ENCODE measurements at places on chromosomes 1 and 21.

GRCh38 chr1:59393211-59394180 is 96.6 kb downstream of the FGGY start:
- peak; percentile 58 for DNase-seq

DNA sequence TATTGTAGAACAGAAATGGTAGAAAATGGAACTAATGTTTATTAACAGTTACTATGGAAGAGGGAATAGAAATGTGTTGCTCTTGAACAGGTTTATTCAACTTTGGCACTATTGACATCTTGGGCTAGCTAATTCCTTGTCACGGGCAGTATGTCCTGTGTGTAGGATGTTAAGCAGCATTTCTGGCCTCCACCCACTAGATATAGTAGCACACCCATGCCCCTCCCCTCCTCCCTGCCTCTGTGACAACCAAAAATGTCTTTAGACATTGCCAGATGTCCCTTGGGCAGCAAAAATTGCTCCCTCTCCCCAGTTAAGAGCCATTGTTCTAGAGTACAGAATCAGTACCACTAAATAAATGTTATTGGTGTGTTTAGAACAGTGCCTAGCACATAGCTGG is 91.4 kb upstream of the TPTE start:
- DNase-seq: no peak

DNA sequence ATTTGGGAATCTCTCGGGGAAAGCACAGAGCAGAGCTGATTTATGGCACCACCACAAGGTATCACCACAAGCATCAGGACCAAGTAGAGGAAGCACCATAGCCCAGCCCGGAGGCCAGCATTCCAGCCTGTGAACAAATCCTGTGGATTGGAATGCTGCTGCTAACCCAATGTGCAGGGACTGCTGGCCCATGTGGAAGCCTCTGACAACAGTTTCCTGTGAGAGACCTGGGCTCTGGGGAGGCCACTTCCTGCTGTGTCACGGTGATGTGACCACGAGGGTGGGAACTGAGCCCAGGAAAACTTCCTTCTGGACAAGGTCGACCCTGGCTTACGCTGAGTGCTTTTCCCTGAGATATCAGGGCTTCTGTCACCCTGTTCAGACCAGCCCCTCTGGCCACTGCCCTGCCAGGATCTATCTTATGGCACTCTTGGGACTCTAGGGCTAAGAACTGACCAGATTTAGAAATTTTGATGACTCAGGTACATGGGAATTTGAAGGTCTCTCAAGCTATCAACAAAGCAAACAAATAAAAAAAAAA is 88.3 kb upstream of the NGF start:
- DNase-seq: no peak

- no peak for DNase-seq
Measured at GRCh38 chr1:31099293-31100032, 33.9 kb upstream of the PUM1 start.

DNA sequence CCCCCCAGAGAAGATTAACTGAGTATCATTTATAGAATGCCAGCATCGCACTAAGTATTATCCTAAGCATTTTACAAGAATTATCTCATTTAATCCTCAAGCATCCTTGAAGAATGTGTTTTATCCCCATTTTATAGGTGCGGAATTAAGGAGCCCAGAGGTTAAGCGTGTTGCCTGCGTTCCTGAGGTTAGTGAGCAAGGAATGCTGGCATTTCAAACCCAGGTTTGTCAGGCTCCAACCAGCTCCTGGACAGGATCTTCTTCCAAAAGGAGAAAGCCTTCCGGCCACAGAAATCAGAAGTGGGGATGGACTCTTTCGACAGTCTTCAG is 82.3 kb downstream of the SSBP3 start:
- DNase-seq: no peak

- DNase-seq: no peak
Measured at GRCh38 chr1:13823936-13824335, 123.9 kb downstream of the PRDM2 start.

- DNase-seq: no peak
Measured at GRCh38 chr1:15249081-15249480, 2.1 kb downstream of the FHAD1 start.

GRCh38 chr1:193090865-193091264 is 14.3 kb downstream of the GLRX2 start:
- DNase-seq: no peak

GRCh38 chr21:41926117-41926806 is 27.6 kb downstream of the C2CD2 start:
- DNase-seq: no peak

DNA sequence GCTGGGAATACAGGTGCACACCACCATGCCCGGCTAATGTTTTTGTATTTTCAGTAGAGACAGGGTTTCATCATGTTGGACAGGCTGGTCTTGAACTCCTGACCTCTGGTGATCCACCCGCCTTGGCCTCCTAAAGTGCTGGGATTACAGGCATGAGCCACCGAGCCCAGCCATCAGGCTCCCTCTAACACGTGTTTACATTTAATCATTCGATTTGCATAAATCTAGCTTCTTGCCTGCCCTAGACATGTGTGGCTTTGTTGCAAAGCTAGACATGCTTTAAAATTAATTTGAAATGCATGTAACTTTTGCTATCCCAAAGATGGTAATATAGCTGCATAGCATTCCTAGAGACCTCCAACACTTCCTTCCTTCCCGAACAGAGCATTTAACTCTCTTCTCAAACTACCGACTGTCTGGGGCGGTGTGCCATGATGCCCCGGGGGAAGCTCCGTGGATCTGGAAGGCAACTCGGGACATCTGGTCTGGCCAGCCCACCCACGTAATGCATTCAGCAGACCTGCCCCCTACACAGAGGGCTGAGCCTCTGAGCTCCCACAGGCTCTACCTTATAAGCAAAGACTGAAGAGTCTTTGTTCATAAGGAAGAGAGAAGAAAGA is 34.6 kb upstream of the NID1 start:
- no peak for DNase-seq

GRCh38 chr1:230794431-230794830 is 47.2 kb downstream of the CAPN9 start:
- DNase-seq: no peak

DNA sequence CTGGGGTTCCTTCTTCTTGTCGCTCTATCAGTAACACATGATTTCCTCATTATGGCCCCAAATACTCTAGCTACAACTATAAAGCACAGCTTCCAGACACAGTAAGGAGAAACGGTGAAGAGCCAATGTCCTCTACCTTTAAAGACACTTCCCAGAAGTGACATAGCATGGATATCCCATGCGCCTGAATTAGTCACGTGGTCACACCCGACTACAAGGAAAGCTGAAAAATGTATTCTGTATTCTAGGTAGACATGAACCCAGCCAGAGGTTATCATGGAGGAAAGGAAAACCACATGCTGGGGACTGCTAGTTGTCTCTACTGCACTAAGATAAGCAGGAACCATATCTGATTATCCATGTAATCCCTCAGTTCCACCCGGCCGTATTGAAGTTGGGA is 244.3 kb downstream of the LMX1A start:
- DNase-seq: no peak

GRCh38 chr1:203703586-203703985 is 61.4 kb upstream of the LAX1 start:
- no peak for DNase-seq

- no peak for DNase-seq
Measured at GRCh38 chr1:54397980-54398379, 8.2 kb downstream of the SSBP3 start.

GRCh38 chr1:98217601-98218000 is 296.8 kb upstream of the DPYD start:
- DNase-seq: no peak

DNA sequence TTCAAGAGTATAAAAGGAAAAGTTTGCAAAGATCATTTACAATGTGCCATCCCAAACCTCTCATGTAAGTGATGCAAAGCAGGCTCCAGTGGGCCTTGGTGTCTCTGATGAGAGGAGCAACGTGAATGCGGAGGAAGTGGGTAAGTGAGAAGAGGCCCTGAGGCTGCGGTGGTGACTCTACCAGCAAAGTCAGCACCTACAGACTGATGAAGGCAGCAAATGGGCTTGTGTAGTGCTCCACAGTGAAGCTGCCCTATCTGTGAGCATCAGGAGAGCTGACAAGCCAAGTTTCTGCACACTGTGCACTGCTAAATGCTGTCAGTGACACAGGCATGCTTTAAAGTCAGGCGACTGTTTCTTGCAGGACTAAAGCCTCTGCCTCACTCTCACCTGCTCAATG is 15.6 kb upstream of the RAP1A start:
- DNase-seq: no peak

GRCh38 chr1:245370905-245371581 is 216.3 kb downstream of the KIF26B start:
- no peak for DNase-seq

DNA sequence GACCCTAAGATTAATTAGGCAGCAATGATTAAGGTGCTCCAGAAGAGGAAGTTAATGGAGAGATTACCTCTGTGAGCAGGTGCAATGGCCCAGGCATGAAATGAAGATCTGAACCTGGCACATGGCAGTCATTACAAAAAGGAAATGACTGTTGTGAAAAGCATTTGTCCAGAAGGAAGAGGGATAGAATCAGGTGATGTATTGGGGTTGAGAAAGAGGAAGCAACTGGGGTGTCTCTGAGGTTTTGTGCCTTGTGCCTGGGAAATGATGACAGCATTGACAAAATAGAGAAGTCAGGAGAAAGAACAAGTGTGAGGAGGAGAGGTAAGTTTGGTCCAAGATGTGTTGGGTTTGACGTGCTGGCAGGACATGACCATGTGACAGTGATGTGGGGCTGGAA is 5.6 kb downstream of the CRCT1 start:
- DNase-seq: no peak

GRCh38 chr1:40316595-40317393 is at the start of gene COL9A2:
TSS of gene COL9A2 (minus strand) at chr1:40317286. CDS start at chr1:40317197, 89 bp downstream.
- DNase-seq: peak; percentile 41

GRCh38 chr1:8047686-8048445 is 21.8 kb upstream of the ERRFI1 start:
- no peak for DNase-seq

DNA sequence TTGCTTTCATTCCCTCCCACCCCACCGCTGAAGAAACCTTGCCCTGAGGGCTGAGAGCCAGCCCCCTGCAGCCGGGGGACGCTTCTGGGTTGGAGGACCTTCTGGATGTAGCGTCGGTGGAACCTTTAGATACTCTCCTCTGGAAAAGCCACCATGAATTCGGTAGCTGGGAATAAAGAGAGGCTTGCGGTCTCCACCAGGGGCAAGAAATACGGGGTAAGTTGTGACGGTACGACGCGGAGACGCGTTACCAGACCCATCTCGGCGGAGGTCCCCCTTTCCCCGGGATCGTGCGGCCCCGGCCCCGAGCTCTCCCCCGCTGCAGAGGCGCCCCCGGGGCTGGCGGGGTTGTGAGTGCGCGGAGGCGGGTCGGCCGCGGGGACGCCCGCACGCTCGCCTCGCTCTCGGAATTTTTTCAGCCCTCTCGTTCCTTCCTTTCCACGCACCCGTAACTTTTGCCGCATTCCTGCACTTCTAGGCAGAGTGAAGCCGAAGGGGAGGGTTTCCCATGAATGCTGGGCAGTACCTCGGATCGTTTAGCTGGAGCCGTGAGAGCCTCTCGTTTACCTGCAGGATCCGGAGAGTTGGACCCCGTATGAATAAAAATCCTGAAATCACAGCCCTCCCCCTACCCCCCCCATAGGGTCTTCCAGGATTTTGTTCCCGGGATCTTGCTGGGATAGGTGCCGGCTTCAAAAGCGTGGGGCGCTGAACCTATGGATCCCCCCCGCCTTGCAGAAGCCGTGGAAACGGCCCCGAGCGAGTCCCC is 671 bp downstream of the KIF26B start:
- DNase-seq: peak; percentile 59

DNA sequence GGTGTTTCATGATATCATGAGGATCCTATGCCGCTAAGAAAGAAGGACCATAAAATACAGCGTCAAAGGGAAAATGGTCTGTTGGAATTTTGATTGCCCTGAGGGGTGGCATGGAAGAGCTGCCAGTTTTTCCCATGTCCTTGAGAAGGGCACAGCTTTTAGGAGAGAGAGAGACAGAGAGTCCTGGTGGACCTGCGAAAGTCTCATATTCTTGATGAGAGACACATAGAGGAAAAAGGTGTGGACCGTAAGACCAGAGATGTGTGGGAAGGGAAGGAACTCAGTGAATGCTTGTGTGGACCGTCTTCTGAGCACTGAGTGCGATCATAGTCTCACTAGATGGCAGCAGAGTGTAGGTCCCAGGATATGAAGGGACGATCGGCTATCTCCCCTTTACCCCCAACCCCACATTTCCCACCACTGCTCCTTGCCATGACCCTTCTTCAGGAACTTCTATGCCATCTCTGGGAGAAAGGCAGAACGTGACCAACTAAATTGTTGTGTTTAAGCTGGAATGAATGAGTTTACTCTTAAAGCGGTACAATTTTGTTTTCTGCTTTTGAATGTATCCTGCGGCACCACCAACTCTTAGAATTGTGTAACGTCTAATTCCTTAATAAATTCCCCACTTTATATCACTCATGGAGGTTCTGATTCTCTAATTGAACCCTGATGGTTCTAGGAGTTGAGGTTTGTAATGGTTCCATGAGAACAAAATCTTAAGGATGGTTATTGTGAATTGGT is 117.7 kb downstream of the CTH start:
- peak; percentile 32 for DNase-seq
